ENCODE measurements at places on chromosomes 7 and 10.
A peak's percentile ranks its signal among the peaks of the same experiment; 100 is the strongest.

GRCh38 chr7:86645225-86645608 lies 1.5 kb downstream of the GRM3 start:
- no peak for DNase-seq

- no peak for DNase-seq
These were observed 46.3 kb downstream of the HTRA1 start for GRCh38 chr10:122507616-122508015.

GRCh38 chr10:129973674-129974059 lies 9.6 kb upstream of the EBF3 start:
- no peak for DNase-seq

GRCh38 chr7:85508642-85509410 lies 322.0 kb upstream of the SEMA3D start:
- DNase-seq, result no peak

DNA sequence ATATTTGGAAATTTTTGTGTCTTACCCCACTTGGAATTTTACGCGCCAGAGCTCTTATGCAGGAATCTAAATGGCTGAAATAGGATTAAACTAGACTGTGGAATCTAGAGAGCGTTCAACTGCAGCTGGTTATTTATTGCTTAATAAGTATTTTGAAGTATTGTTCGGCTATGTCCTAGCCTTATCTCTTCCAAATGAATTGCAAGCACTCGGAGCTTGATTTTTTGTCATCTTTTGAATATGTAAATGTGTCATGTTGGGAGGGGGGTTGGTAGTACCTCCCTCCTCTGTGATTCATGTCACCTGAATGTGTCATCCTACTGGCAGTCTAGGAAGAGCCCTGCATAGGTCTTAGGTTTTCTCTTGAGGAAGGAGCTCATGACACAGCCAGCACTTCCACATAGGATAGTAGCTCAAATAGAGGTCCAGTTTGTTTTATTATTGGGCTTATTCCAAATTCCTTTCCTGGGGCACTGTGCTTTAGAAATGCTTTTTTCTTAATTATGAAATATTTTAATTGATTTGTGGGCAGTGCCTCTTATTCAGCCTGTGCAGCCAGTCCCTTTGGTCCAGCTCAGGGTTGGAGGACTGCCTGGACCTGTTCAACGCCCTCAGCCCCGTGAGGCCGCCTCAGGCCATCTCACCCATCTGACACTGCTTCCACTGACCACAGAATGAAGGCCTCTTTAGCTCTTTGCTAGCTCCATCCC lies 22.5 kb upstream of the TRIL start:
- no peak for DNase-seq

DNA sequence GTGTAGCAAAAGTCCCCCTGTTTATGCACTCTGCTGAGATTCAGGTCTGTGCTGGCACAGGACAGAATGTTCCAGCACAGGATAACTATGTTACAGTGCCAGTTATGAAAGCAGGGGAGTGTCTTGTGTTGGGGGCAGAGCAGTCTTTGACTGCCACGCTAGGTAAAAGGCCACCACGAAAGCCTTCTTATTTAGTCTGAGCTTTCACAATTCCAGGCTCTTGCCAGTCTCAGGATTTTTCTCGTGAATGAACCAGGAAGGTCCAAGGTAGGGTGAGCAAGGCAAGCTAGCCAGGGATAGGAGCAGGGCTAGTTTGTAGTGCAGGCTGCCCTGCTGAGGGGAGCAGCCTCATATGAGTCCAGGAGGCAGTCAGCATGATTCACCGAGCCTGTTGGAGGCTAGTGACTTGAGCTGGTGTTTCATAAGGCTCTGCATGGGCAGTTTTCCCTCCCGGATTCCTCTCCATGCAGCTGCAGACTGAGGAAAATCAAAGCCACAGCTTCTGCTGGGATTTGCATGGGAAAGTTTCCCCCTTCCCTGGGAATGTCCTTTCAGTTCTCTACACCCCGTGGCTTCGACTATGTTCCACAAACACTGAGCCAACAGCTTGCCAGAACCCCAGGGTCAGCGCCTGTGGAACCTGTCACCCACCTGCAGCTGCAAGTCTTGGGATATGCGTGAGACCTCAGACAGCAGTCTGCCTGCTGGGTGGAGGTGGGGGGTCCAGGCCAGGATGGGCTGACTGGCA lies 112.3 kb downstream of the JCAD start:
- DNase-seq, result no peak

GRCh38 chr7:98224701-98225181 lies 13.5 kb downstream of the BHLHA15 start:
- DNase-seq, result no peak

DNA sequence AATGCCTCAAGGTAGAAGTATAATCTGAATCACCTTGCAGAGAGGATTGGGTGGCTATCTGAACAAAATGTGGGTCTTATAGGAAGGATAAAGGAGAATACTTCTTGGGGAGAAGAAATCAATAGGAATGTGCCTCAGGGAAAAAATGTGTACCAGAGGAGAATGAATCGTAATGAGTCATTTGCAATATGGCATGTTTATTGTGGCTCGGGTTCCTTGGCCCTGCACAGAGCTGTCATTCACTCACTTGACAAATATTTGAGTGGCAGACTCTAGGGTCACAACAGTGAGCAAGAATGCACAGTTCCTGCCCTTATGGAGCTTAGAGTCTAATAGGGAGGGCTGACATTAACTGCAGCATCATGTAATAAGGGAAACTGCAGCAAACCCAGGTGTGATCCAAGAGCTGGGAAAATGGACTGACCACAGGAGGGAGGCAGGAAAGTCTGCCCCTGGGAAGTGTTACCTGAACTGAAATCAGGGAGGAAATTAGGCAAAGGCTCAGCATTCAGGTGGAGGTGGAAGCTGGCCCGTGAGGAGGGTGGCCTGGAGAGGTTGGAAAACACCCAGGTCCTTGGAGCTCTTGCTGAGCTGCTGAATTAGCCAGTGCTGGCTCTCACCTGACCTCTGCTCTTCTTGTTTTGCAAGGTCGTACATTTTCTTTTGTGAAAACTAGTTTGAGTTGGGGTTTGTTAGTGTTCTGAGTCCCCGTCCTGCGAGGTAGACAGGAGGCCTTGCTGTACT lies 203.9 kb downstream of the FRMD4A start:
- no peak for DNase-seq

GRCh38 chr7:142389544-142389943 lies 131.7 kb upstream of the PRSS58 start:
- DNase-seq, result no peak

GRCh38 chr7:44093102-44093641 lies 10.8 kb upstream of the POLM start:
- no peak for DNase-seq

GRCh38 chr7:50147951-50148808 lies 55.1 kb upstream of the ZPBP start:
- peak; percentile 69 for DNase-seq

GRCh38 chr7:2734751-2735571 lies 47.0 kb downstream of the AMZ1 start:
- no peak for DNase-seq

DNA sequence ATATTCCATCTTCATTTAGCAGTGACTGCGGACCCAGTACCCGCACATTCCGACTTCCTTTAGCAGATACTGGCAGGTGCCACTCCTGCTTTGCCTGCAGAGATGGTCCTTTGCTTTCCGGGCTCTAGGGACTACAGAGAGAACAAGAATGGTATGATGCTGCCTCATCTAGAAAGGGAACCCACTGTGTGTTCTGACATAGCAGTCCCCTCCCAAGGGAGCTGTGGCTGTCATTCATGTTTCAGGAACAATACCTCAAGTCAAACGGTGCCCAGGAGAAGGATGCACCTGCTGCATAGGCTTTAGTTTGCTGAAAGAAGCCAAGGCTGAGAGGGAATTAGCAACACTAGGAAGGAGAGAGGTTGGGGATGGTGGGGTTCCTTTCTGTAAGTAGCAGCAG lies 15.9 kb upstream of the TMEM72 start:
- no peak for DNase-seq

DNA sequence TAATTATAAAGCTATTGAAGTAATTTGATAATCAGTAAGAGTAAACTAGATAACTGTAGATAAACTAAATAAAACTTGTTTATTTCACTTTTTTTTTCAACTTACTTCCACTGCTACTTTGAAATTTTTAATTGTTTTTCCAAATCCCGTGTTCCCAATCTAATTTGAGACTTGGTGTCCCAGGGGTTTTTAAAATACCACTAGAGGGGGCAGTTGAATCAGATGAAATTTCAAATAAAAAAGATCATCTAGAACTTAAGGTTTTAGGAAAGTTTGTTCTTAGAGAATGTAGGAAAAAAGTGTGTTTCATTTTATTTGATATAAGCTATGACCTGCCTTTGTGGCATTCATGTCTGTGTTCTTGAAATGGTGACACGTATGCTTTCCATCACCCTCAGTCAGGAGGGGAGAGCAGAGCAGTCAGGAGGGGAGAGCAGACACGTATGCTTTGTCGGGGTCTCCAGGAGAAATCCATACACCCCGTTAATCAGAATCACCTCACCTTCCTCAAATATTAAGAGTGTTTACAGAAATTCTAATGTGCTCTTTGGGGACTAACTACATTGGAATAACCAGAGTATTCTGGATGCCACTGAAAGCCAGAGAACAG lies 49.9 kb downstream of the C10orf67 start:
- DNase-seq, result no peak

GRCh38 chr7:45623740-45624391 lies 49.7 kb downstream of the ADCY1 start:
- no peak for DNase-seq

- DNase-seq, result no peak
These were observed 53.0 kb upstream of the EXOC4 start for GRCh38 chr7:133199831-133200230.

DNA sequence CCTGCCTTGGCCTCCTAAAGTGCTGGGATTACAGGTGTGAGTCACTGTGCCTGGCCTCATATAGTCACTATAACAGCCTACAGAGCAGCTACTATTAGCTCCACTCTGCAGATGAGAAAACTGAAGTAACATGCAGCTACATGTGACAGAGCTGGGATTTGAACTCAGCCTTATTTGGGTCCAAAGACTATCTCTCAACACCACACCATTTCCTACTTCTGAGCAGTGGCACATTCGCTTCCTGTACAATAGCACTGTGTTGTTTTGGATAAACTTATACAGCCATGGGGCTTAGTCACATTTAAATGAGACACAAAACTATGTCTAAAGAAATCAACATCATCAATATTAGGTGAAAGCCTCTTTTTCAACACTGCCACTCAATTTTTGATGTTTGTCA lies 69.8 kb upstream of the DNAJB12 start:
- DNase-seq, result no peak

DNA sequence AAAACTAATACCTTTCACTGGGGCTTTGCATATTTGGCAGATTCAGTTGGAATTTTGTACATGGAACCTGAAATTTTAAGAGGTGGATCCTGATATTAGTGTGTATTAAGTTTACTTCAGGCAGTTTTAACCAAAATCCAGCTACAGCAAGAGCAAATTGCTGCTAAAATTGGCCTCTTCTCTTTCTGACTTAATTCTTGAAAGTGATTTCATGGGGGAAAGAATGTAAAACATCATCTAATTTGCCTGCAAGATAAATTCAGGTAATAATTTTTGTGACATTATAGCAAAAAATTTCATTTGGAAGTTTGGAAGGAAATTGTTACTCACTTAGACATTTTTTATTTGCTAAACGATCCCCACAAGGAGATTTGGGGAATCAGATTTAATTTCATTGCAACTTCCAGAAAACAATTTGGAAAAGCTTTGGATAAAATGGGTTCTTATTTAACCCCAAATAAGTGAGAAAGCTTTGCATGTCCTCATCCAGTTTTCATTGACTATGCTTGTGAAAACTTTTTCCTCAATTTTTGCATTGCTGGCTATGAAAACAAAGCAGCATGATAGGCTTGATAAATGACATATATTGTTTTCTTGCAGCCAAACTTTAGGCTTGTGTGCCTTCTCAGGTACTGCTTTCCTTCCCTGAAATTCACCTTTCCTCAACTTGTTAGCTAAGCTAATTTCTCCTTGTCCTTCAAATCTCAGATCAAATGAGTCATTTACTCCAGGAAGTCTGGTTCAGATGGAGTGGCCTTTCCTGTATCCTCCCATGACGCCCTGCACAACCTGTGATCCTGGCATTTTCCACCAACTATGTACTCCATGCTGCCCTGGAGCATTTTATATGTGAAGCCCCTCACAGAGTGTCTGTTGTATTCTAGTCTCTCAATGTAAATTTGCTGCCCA lies 27.4 kb upstream of the ZNF438 start:
- no peak for DNase-seq

GRCh38 chr7:26084418-26084817 lies 67.6 kb upstream of the NFE2L3 start:
- no peak for DNase-seq

DNA sequence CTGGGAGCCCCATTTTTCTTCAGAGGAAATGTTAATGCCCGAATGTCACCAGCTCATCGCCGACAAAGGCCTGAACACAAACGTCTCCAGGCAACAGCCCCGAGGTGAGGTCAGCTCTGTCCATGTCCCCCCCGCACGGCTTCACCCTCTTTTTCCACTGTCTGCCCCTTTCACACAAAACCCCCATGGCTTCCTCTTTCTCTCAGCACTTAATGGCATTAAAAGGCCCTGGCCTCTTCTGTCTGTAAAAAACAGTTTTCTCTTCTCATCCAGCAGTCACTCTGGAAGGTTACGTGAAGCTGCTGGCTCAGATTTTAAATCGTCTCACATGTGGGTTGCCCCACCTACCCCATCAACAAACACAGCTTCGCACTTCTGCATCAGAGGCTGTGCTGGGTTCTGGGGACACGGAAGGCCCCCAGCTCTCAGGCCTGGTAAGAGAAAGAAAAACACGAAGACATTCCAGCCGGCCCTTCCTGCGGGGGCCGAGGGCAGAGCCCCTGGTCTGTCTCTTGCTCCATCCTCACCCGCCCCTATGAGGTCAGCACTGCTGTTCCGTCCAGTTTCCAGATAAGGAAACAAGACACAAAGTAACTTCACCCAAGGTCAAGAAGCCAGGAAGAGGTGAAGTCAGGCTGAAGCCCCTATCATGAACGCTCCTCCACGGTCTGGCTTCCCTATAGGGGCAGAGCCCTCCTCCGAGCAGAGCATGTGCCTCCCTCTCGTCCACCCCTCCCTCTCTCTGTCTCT lies 91.1 kb upstream of the PDGFA start:
- DNase-seq, result no peak

DNA sequence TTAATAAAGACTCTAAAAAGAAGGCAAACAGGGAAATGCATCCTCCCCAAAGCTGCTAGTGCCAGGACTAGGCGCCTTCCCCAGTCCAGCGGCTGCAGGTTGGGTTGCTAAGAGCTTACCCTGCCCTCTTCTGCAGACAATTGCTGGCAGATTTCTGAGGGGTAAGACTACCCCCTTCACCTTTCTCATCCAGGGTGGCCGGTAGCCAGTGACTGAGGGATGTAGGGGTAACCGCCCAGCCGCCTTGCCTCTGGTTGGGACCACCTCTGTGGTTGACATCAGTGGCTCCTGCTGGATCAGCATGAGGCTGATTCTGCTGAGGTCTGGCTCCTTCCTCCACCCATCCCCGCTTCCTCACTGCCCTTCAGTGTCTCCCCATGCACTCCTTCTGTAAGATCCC lies 71.2 kb downstream of the ADCYAP1R1 start:
- DNase-seq, result no peak

DNA sequence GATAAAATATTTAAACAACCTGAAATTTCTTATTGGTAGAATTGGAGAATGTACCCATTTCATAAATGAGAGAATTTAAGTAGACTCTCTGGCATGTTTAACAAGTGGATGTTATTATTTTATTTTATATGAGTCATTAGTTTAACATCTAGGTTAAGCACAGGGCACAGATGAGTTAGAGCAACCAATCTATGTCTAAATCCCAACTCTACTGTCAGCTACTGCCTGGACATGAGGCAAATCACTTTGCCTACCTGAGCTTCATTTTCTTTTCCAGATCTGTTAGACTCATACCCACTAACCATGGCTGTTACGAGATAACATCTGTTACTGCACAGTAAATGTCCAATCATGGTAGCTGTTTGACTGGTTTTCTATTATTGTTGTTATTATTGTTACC lies 251.1 kb downstream of the INHBA start:
- DNase-seq, result no peak
